ENCODE measurements at places on chromosomes 6 and 20. TPM values are rescaled to one million over a fixed set of nuclear protein-coding genes. Genes with fewer than 3 reads are reported as not detected.

HTR1B gene
- total RNA-seq: not detected

PPIL6 gene
- total RNA-seq: 0.64 TPM

DSP gene
- 0.16 TPM for total RNA-seq

ZNFX1 gene
- 48.0 TPM for total RNA-seq

PTPRT gene
- total RNA-seq: not detected

MICB gene
- 17.7 TPM for total RNA-seq

PDYN gene
- total RNA-seq: not detected

NUP153 gene
- total RNA-seq: 97.2 TPM

WFDC5 gene
- 0.23 TPM for total RNA-seq

TNFRSF6B gene
- not detected for total RNA-seq

MDFI gene
- total RNA-seq: not detected

CST4 gene
- not detected for total RNA-seq

HLA-DRA gene
- total RNA-seq: 12.2 TPM

ADGB gene
- not detected for total RNA-seq

ELOVL4 gene
- 2.2 TPM for total RNA-seq

RNF144B gene
- total RNA-seq: 2.3 TPM

CLVS2 gene
- not detected for total RNA-seq

WFDC12 gene
- not detected for total RNA-seq

ANKRD66 gene
- not detected for total RNA-seq

RBM39 gene
- total RNA-seq: 330 TPM

HLA-DOA gene
- total RNA-seq: 9.8 TPM

PGC gene
- total RNA-seq: not detected

C20orf173 gene
- total RNA-seq: not detected

LGSN gene
- total RNA-seq: not detected

GSTA5 gene
- total RNA-seq: not detected

TSHZ2 gene
- total RNA-seq: 0.54 TPM

BANF2 gene
- total RNA-seq: not detected

TFAP2B gene
- not detected for total RNA-seq

SLC4A11 gene
- total RNA-seq: 1.8 TPM

STK4 gene
- total RNA-seq: 198 TPM

ANGPT4 gene
- not detected for total RNA-seq

COL21A1 gene
- not detected for total RNA-seq

ARMH2 gene
- total RNA-seq: not detected

GPSM3 gene
- total RNA-seq: 68.4 TPM

RFX6 gene
- total RNA-seq: not detected

OR12D2 gene
- total RNA-seq: not detected

FAM229B gene
- total RNA-seq: 8.7 TPM

CTAGE9 gene
- not detected for total RNA-seq

TRIM40 gene
- not detected for total RNA-seq
